Stimulated activated CD8-positive, alpha-beta memory T cell treated with anti-CD3 and anti-CD28 coated beads, Interleukin-7, amount 100 ng/mL, for 4 hours (primary cell): ENCODE measurements at places on chromosomes 3 and 15.

- no peak for DNase-seq
Observed at GRCh38 chr3:131730581-131730980, 227.8 kb upstream of the MRPL3 start.

GRCh38 chr15:70853973-70854665 lies at the start of gene LARP6:
Gene LARP6, minus strand, starts transcription at chr15:70854157. Its CDS starts 69 bp downstream, at chr15:70854088.
- no peak for DNase-seq

GRCh38 chr3:128112357-128112968 lies 11.1 kb downstream of the RUVBL1 start:
- DNase-seq: peak; percentile 26

DNA sequence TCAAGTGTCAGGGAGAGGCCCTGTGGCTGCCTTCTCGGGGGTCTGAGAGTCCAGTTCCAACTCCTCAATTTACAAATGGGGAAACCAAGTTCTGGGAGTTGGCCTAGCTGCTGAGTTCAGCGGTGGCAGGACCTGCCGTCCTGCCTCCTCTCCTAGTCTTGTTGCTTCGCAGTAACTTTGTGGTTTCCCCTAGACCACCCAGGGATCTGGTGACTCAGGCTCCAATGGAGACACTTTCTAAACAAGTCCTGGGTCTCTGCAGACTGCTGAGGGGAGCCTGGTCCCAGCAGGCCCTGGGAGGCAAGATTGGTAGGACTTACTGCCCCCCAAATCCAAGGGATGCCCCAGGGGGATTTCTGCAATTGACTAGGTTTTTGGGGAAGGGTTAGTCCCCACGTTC lies 83.6 kb downstream of the SMAD6 start:
- no peak for DNase-seq

DNA sequence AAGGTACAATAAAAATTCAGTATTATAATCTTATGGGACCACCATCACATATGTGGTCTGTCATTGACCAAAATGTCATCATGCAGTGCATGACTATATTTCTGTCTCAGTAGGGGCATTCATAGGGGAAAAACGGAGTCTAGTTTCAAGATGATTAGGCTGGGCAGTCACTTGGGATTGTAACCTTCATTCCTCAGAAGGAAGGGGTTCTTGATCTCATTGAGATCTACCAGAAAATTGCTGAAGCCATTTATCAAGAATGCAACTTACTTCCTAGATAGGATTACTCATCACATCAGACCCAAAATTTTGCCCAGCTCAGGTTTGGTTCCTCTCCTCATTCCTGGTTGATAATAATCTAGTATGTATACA lies 37.3 kb downstream of the BTD start:
- DNase-seq: no peak

GRCh38 chr3:157156837-157157635 lies 2.9 kb downstream of the CCNL1 start:
- no peak for DNase-seq

- no peak for DNase-seq
Observed at GRCh38 chr3:170429050-170429449, 10.4 kb downstream of the CLDN11 start.

DNA sequence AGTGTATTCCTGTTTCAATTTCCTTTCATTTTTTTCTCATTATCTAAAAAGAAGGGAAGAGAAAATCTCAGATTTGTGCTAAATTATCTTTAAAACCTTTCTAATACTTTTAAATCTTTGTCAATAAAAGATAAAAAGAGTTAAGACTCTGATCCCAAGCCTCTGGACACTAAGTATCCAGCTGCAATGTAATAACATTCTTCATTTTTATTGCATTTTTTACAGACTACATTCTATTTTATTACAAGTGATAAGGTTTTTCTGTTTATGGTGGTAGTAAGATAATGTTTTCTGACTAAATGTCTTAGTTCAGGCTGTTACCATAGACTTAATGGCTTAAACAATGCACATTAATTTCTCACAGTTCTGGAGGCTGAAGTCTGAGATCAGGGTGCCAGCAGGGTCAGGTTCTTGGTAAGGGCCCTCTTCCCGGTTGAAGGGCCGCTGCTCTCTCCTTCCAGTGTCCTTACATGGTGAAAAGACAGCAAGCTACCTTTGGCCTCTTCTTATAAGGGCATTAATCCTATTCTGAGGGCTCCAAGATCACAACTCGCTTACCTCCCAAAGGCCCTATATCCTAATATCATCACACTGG lies 19.7 kb downstream of the KCNAB1 start:
- DNase-seq: no peak

DNA sequence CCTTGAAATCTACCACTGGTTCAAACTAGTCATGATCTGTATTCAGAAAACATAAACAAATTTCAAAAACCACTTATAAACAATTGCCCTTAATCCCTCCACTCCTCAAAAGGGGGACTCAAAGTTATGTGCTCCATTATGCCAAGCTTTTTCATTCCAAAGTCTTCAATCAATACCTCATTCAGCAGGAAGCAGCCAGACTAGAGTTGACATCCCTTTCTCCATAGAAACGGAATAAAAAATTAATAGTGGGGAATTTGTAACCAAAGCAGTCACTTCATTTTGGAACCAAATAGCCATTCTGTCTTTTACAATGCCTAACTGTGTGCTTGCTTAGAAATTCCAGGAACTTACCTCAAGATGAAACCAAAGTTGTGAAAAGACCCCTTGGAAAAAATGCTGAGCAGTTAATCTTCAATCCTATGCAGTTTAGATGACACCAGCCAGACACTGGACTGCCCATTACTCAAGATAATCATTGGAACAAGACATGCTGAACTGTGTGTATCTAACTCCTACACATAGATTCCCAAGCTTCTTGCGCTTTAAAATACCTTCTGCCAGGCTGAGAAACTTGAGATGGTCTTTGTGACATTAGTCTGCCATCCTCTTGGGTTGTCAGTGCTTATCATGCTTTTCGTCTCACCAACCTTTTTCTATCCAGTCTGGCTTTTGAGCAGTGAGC lies 406.2 kb downstream of the PLOD2 start:
- no peak for DNase-seq
